ENCODE measurements at places on chromosomes 13 and 19. TPM values are rescaled to one million over a fixed set of nuclear protein-coding genes. Genes with fewer than 3 reads are reported as not detected.

Gene CYP4F12
- polyA plus RNA-seq: not detected

DNA sequence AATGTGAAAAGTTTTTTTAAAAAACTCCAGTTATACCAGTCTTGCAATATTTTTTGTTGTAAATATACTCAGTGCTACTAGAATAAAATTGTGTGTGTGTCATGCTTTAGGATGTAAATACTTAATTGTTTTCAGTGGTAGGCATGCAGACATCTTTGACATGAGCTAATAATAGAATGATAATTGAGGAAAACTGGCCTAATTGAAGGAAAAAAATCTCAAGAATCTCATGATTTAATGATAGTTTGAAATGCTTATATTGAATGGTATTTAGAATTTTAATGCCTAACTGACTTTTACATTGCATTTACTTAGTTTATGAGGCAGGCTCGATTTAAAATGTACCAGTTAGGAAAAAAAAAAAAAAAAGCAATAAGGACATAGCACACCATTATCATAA, 3.2 kb upstream of the MAB21L1 start:
- DNase-seq: no peak

DNA sequence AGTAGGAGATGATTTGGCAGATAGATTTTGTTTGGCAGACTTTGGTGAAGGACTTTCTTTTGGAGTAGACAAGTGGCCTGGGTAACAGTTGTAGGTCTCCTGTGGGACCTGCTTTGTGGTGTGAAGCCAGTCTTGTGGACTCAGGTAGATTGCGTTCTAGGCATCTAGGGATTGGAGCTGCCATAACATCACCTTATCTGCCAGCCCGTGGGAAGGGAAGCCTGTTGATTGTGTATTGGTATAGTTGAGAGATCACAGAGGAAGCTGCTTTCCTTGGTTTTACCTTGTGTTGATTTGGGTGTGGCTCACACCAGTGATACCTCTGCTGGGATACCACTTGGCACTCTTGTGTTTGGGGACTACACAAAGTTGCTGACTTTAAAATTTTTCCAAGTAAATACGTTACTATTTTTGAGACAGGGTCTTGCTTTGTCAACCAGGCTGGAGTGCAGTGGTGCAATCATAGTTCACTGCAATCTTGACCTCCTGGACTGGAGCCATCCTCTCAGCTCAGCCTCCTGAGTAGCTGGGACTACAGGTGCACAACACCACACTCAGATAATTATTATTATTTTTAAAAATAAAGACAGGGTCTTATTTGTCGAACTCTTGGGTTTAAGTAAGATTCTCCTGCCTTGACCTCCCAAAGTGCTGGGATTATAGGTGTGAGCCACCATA, 7.8 kb downstream of the HNRNPM start:
- no peak for DNase-seq

Gene PODNL1
- polyA plus RNA-seq: not detected

DNA sequence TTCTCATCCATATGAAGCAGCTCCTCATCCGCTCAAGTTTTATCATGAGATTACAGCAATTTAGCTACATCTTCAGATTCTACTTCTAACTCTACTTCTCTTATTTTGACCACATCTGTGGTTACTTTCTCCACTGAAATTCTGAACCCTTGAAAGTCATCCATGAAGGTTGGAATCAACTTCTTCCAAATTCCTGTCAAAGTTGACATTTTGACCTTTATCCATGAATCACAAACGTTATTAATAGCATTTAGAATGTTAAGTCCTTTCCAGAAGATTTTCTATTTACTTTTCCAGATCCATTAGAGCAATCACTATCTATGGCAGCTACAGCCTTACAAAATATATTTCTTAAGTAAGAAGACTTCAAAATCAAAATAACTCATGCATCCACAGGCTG, 421.7 kb upstream of the GPC6 start:
- no peak for DNase-seq

GRCh38 chr13:41311406-41312175, 524 bp downstream of the NAA16 start:
- no peak for DNase-seq

All from GM12878 (cell line).